ENCODE measurements at places on chromosomes 13 and 19.
A peak's percentile ranks its signal among the peaks of the same experiment; 100 is the strongest.

GRCh38 chr13:71922194-71922593 lies 55.2 kb upstream of the DACH1 start:
- DNase-seq = no peak

DNA sequence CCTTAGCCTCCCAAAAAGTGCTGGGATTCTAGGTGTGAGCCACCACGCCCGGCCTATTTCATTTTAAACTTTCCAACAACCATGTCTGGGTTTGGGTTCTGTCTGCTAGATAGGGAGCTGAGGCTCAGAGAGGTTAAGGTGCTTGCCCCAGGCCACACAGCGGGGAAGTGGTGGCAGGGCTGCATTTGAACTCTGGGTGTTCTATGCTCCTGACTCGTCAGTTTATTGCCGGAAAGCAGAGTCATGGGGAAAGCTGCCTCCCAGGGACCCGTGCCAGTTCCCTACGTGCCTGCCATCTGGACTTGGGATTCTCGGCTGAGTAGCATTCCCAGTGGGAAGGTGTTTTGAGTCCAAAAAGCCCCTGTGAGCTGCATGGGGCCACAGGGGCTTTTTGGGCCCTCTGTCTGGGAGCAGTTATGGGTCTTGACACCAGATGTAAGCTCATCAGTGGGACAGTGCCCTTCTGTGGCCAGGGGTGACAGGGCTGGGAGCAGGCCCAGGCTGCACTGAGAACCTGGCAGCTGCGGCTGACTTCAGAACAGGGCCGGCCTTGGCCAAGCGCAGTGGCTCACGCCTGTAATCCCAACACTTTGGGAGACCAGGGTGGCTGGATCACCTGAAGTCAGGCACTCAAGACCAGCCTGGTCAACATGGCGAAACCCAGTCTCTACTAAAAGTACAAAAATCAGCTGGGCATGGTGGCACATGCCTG lies 10.9 kb downstream of the RFX1 start:
- peak; percentile 82 for DNase-seq

- no peak for DNase-seq
These were observed 36.2 kb upstream of the ATP12A start for GRCh38 chr13:24644036-24644435.

GRCh38 chr13:50248516-50249143 lies 233.4 kb downstream of the KCNRG start:
- DNase-seq = no peak

GRCh38 chr19:45848922-45849321 lies 14.0 kb downstream of the SYMPK start:
- DNase-seq = no peak

DNA sequence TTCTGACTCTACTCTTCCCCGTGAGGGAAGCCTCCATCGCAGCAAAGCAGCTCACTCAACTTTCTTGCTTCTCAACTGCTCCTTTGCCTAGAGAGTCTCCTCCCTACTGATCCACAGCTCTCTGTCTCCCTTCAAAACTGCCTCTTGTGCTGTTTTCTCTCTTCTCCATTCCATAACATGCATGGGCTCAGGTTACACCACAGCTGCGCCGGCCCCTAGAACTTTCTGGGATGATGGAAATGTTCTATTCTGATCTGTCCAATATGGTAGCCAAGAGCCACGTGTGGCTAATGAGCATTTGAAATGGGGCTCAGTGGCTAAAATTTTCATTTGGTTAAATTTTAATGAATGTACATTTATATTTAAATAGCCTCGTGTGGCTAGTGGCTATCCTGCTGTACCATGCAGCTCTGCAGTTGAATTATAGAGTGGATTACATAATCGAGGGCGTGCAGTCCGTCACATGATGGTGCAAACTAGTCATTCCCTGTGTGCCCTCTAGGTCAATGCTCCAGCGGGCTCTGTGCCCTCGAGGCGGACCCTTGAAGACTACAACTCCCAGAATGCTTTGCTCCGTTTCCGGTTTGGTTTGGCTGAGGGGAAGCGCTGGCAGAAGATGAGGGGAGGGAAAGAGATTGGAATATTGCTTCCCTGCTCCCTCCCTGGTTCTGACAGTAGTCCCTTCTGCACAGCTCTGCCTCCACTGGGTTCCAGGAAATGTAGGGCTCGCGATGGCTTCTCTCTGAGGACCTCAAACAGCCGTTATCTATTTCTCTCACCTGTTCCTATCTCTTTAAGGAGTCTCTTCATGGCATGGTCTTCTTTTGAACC lies 109.8 kb downstream of the CACNA1A start:
- DNase-seq = peak; percentile 61

GRCh38 chr19:46288896-46289588 lies 7.8 kb upstream of the HIF3A start:
- peak; percentile 60 for DNase-seq

DNA sequence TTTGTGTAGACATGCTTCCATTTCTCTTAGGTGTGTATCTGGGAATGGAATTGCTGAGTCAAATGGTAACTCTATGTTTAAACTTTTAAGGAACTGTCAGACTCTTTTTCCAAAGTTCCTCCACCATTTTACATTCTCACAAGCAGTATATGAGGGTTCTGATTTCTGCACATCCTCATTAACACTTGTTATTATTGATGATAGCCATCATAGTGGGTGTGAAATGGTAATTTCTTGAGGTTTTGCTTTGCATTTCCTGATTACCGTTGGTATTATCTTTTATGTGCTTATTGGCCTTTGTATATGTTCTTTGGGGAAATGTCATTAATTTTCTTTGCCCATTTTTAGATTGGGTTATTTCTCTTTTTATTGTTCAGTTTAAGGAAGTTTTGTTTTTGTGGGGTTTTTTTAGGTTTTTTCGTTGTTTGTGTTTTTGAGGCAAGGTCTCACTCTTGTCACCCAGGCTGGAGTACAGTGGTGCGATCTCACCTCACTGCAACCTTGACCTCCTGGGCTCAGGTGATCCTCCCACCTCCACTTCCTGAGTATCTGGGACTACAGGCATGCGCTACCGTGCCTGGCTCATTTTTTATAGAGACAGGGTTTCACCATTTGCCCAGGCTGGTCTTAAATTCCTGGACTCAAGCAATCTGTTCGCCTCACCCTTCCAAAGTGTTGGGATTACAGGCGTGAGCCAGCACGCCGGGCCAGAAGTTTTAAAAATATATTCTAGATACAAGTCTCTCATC lies 34.3 kb downstream of the NAA16 start:
- DNase-seq = no peak

GRCh38 chr19:50465986-50466705 lies 10.2 kb upstream of the EMC10 start:
- peak; percentile 37 for DNase-seq

DNA sequence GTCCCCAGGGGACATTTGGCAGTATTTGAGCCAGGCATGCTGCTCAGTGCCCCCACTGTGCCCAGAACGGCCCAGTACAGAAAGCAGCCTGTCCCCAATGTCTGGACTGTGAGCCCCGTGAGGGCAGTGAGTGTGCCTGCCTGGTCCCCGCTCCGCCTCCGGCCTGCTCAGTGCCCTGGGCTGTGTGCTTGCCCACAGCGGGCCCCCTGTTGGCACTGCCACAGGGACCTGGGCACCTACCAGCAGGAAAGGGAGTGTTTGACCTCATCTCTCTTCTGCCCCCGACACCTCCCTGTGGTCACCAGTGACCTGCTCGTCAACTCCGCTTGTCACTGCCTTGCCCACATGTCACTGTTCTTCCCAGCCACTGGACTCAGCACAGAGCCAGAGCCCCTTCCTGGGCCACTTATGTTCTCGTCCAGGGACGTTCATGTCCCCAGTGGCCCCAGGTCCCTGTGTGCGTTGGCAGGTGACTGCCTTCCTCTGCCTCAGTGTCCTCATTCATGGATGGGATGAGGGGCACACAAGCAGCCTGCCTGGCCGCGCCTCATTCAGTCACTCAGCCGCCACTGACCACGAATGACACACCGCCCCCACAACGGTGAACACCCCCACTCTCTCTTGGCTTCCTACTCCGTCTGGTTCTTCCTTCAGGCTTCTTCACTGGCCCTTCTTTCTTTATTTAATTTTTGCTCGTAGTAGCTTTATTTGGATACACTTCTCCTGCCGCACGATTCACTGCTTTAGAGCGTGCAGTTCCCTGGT lies 2.8 kb downstream of the FZR1 start:
- DNase-seq = no peak

DNA sequence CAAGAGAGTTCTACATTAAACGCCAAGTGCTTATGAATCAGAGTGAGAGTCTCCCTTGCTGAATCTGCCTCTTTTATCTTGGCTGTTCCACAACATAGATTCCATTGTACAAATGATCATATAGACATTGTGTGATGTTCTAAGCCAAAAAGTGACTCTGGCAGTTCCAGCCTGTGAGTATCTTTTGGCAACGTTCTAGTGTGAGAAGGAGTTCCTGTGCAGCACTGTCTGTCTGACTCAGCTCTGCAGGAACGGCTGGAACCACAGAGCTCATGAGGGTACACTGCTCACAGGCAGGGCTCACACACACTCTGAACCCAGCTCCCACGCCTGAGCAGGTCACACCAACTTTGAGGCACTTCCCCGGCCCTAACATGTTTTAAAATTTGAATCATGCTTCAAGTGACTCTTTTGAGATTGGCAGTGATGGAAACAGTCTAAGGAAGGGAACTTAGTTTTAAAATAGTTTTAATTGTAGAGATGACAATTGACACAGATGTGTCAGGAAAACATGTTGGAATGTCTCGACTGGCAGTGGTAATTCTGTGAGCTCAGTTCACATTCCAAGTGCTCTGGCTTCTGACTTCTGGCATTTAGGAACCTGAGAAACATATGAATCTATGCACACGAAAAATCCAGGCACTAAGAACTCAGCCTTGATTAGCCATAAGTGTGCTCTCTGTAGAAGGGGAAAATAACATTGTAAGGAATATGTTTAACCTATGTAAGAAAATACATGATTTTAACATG lies 272.0 kb downstream of the UQCRFS1 start:
- peak; percentile 66 for DNase-seq

GRCh38 chr19:30406220-30407067 lies 34.3 kb downstream of the ZNF536 start:
- DNase-seq = peak; percentile 80

- no peak for DNase-seq
These were observed 19.3 kb upstream of the TMEM255B start for GRCh38 chr13:113739527-113740285.

DNA sequence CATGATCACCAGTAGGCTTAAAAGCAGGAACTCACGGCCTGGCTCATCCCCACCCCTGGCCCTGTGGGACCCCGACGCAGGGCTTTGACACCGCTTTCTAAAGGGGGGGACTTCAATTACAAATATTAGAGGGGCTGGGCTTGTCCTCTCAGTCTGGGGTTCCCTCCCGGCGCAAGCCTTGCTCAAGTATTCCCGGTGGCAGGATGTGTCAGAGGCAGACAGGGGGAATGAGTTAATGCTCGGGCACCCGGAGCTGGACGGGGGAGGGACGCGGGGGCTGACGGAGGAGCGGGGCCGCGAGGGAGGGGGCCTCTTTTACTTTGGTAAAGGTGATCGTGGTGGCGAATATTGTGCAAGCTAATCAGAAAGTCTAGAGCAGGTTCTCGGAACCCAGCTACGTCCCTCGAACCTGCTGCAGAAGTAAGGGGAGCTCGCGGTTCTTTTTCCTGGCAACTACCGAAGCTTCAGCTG lies 1.1 kb downstream of the FGF14 start:
- DNase-seq = peak; percentile 11

DNA sequence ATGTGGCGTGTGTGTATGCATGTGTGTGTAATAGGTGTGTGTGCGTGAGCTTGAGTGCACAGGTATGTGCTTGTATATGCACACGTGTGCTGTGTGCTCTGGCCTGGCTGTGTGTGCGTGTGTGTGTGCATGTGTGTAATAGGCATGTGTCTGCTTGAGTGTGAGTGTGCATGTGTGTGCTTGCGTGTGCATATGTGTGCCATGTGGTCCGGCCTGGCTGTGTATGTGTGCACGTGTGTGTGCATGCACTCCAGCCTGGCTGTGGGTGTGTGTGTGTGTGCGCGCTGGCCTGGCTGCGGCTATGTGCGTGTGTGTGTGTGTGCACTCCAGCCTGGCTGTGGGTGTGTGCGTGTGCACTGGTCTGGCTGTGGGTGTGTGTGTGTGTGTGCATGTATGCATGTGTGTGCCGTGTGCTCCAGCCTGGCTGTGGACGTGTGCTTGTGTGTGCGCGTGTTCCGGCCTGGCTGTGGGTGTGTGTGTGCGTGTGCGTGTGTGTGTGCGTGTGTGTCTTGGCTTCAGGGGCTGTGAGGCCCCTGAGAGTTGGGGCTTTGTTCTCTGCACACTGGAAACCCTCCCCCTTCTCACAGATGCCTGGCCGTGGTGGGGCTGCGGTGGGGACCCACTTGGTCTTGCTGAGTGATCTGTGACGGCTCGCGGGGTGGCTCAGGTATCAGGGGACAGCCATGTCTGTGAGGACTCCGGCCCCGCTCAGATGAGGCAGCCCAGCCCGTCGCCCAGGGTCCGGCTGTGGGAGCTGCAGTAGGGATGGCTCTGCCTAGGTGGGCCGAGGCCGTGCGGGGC lies 8.2 kb downstream of the SPPL2B start:
- DNase-seq = no peak

DNA sequence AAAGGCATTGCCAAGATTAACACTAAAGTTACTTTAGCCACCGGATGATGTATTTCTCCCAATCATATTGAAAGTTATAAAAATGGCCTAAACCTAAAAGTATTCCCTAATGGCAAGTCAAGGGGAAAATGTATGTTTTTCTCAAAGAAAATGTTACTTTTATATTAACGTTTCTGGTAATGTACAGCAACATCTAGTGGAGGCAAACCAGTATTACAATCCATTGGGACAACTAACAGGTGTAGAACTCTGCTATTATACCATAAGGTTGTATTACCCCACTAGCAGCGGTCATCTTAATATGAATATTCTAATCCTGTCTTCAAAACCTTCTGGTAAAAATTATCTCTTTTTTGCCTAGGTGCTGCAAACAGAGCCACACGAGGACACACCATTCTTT lies 69.2 kb downstream of the ZNF100 start:
- DNase-seq = peak; percentile 20

GRCh38 chr13:45339867-45340266 lies 1.1 kb downstream of the TPT1 start:
- DNase-seq = no peak

GRCh38 chr13:99311137-99311536 lies 3.9 kb upstream of the GPR183 start:
- DNase-seq = peak; percentile 10

DNA sequence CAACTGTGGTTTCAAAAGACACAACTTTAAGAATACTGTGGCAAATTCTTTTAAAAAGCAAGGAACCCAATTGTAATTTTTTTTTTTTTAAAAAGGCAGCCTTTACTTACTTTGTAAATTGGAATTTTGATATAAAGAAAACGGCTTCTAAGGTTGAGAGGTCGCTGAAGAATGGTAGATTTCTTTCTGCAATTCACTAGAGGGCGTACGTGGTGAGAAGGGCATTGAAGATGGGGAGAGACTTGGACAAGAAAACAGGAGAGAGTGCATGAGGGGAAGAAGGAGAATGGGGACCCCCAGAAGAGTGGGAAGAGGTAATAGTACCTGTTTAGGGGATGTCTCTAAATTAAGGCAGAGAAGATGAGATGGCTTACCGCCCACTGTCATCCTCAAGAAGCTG lies 33.5 kb upstream of the PABPC3 start:
- no peak for DNase-seq

- DNase-seq = peak; percentile 100
These were observed 433 bp upstream of the ZNF616 start for GRCh38 chr19:52140032-52140710.

- DNase-seq = no peak
These were observed 155.7 kb upstream of the SLITRK1 start for GRCh38 chr13:84038001-84038400.

- no peak for DNase-seq
These were observed 63.9 kb downstream of the STK24 start for GRCh38 chr13:98512774-98513665.

Measured in GM03348 (cell line).